ENCODE measurements at places on chromosomes 1 and 21.

DNA sequence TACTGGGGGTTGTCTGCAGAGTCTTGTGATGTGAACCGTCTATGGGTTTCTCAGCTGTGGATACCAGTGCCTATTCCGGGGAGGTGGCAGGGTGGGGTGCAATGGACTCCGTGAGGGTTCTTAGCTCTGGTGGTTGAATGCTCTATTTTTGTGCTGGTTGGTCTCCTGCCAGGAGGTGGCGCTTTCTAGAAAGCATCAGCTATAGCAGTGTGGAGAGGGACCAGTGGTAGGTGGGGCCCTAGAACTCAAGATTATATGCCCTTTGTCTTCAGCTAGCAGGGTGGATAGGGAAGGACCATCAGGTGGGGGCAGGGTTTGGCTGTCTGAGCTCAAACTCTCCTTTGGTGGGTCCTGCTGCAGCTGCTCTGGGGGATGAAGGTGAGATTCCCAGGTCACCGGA, 127.3 kb upstream of the PLD5 start:
- no peak for DNase-seq

DNA sequence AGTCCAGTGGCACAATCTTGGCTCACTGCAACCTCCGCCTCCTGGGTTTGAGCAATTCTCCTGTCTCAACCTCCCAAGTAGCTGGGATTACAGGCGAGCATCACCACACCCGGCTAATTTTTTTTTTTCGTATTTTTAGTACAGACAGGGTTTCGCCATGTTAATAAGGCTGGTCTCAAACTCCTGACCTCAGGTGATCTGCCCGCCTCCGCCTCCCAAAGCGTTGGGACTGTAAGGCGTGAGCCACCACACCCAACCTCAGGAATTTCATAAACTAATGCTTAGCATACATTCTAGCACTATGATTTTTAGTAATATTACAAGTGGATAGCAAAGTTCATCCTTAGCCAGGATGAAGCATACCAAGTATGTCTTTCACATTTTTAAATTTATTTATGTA, 8.7 kb downstream of the DNAJC11 start:
- no peak for DNase-seq

- no peak for DNase-seq
Measured at GRCh38 chr1:13823936-13824335, 123.9 kb downstream of the PRDM2 start.

DNA sequence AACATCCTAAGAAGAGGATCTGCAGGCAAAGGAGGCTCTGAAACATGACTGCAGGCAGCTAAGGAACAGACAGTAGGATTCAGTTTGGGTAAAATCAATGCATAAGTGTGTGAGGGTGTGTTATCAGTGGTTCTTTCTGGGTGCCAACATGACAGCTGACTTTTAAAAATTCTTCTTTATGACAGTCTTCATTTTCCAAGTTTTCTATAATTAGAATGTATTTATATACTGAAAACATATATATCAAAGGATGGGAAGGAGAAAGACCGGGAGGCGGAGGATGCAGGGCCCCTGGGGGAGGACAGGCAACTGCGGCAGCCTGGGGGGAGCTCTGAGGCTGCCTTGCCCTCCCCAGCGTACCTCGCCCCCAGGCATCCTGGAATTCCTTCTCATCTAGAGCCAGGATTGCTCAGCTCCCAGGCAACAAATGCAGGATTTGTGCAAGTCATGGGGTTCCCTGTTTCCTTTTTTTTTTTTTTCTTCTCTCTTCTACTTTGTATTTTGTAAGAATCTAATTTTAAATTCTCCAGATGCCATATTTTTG, 104.8 kb downstream of the CSMD2 start:
- no peak for DNase-seq

Measured in CD4-positive, alpha-beta T cell treated with Interleukin-1 beta for 1 hour (primary cell).